Spleen (tissue), 13 donors: ENCODE measurements at places on chromosomes 7 and 10.

DNA sequence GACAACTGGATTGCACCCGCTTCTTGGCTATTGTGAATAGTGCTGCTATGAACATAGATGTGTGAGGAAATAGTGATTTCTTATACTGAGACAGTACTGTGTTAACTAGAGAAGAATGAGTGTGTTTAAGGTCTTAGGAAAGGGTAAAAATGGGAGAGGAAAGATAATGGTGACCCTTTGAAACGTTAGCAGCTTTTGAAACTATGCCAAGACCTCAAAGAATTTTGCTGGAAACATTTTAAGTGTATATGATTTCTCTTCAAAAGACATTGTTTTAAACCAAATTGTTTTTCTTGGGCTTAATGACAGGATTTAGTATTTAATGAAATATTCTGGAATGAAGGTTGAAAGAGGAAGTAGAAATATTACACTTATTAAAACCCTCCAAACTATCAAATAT is 100.8 kb upstream of the ARHGAP21 start:
- no peak for DNase-seq

- DNase-seq, result no peak
These were observed 87.9 kb downstream of the KCND2 start for GRCh38 chr7:120360918-120361317.

DNA sequence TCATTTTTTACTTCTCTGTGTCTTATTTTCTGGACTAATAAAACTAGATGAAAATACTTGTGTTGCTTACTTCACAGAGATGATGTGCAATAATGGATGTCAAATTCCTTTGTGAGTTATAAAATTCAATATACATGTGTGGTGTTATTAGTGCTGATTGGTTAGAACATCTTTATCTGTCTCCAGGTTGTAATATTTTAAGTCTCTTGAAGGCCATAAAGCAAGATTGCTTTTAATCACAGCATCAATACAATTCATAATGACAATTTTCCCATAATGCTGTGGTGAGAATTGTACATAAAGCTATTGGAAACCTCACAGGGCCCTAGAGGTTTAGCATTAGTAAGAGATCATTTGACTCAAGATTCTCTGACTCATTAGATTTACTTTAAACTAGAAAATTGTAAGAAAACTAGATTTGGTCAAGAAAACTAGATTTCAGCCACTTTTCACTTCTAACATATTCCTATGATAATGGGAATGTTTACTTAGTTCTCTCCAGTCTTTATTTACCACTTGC is 963.7 kb downstream of the REEP3 start:
- no peak for DNase-seq

GRCh38 chr7:75584354-75584753 is 92.2 kb downstream of the SPDYE5 start:
- no peak for DNase-seq
